ENCODE measurements at places on chromosomes 5 and 9. TPM values are rescaled to one million over a fixed set of nuclear protein-coding genes. Genes with fewer than 3 reads are reported as not detected.

GGTA1 gene
- total RNA-seq: not detected

CCNO gene
- not detected for total RNA-seq

RGMB gene
- total RNA-seq: 34.9 TPM

HTR4 gene
- not detected for total RNA-seq

Data from subcutaneous preadipocyte (primary cell).